ENCODE measurements at places on chromosomes 13 and 19.

DNA sequence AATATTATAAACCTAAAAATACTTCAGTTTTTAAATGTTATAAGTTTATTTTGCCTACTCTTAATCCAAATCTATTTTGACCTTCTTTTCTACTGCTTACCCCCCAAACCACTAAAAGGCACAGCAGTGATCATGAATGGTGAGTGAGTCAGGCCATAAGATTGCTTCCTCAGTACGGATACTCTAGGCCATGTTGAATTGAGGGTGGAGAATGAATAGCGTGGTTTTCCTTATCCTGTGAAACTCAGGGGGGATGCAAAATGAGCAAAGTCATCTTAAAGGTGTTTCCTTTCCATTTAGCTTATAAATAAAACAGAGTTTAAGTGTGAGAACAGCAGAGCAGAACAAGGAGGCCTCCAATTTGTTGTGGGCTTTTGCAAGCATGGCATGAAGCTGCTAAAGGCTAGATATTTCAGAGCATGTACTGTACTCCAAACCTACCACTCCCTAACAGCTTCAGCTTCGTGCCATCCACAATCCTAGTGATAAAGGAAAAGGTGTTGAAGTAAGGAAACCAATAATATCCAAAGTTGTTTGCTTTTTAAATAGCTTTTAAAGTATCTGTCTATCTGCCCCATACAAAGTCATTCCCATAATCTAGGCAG is 25.0 kb downstream of the SERPINE3 start:
- no peak for DNase-seq

DNA sequence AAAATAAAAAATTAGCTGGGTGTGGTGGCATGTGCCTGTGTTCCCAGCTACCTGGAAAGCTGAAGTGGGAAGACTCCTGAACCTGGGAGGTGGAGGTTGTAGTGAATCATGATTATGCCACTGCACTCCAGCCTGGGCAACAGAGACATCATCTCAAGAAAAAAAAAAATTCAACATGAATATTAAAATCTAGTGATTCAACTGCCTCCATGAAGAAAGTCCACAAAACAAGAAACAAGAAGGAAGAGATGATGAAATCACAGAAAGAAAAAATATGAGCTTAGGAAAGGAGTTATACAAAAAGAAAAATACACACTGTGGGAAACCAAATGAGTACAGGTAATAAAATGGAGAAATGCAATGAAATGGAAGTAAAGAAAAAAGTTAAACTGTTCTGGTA is 99.6 kb upstream of the SIAH3 start:
- DNase-seq, result no peak

DNA sequence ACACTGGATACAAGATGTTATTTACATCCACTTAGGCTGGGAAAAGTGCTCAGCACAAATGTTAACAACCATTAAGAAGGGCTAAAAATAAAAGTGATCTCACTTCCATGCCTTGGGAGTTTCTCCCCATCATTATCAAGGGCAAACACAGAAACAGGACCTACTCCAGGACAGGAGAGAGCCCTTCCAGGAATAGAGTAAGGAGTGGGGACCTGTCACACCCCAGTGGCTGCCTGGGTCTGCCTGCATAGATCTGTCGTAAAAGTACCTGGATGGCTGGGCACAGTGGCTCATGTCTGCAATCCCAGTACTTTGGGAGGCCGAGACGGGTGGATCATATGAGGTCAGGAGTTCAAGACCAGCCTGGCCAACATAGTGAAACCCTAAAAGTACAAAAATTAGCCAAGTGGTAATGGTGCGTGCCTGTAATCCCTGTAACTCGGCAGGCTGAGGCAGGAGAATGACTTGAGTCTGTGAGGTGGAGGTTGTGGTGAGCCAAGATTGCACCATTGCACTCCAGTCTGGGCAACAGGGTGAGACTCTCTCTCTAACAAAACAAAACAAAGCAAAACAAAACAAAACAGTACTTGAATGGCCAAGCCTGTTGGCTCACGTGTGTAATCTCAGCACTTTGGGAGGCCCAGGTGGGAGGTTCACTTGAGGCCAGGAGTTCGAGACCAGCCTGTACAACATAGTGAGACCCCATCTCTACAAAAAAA is 5.6 kb downstream of the ATP8A2 start:
- DNase-seq, result no peak

GRCh38 chr13:110418944-110419343 is 111.9 kb downstream of the COL4A2 start:
- no peak for DNase-seq

GRCh38 chr13:80173224-80173623 is 167.7 kb downstream of the SPRY2 start:
- no peak for DNase-seq

DNA sequence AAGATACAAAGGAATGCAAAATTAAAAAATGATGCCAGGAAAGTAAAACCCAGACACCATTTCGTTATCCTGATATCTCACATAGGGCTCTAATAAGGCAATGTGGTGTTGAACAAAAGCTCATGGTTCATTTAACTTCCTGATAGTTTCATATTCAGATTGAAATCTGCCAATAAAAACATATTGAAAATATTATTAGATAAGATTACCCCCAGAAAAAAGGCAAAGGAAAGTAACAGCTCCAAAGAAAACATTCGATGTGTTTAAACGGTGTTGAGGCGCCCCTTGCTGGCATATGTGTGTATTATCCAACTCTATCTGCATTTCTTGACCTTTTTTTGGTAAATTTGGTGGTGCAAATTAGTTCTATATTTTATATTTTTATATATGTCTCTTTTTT is 75.9 kb downstream of the ESD start:
- DNase-seq, result no peak

DNA sequence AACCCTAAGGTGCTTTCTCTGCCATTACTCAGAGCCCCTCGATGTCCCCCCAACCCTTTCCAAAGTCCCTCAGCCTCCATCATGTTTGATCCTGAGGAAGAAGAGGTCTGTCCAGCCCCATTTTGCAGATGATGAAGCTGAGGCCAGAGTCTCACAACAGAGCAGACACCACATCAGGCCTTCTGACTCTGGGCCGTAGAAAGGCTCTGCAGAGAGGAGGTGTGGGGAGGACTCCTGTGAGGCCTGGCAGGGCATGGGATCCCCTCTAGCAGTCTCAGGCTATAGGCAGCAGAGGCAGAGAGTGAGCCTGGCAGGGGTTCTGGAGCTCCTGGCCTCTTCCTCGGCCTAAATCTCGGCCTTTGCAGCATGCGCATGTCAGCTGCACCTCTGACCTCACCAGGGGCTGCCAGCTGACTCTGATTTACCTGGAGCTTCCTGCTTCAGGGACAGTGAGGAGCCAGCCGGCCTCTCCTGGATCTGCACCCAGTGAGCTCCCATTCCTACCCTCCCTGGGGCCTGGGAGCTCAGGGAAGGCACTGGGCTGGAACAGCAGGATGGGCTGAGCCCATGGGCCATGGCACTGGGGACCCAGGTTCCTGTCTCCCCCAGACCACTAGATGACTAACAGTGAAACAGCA is 41.7 kb upstream of the VSTM2B start:
- DNase-seq, result no peak

DNA sequence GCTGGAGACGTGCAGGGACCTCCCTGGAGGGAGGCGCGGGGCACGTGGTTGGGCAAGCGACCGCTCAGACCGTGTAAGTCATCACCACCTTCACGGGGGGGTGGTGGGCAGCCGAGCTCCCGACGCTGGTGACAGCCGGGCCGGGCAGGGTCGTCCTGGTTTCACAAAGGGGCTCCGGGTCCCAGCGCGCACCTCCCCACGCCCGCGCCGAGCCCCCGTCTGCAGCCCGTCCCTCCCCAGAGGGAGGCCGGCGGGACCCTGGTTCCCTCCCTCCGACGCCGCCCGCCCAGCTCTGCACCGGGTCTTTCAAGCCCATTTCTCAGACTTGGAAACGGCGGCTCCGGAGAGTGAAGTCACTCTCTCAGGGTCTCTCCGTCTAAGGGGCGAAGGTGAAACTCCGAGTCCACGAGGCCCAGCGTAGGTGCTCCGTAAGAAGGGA is 729 bp upstream of the ARID3A start:
- peak; percentile 77 for DNase-seq

DNA sequence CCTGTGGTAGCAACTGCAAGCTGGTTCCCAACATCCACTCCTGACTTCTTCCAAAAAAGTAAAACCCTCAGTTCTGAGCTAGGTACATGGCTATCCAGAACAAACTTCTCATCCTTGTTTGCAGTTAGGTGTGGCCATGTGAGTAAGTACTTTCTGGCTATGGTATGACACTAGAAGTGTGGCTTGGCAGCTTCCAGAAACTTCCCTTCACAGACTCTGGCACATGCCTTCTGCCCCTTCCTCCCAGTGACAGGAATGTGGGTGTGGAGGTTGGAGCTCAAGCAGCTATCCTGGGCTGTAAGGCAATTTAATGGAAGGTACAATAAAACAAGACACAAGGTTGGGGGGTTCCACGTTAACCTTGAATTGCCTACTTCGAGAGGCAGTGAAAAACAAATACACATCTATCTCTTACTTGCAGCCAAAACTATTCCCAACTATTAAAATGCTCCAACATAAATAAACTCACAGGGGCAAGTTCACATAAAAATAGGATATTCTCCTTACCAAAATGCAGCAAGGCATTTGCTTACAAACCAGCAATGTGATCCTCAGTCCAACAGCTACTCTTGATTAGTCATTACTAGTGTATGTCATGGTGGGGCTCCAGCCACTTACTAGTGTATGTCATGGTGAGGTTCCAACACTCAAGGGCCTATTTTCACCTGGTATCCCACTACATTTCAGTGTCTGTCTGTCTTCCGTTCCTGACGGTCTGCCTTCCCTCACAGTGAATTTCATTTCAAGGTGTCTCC is 3.1 kb downstream of the SMG9 start:
- DNase-seq, result no peak

- no peak for DNase-seq
Measured at GRCh38 chr13:18943721-18944391, 237.8 kb downstream of the TUBA3C start.

GRCh38 chr13:106348075-106348840 is 187.2 kb downstream of the EFNB2 start:
- DNase-seq, result no peak

DNA sequence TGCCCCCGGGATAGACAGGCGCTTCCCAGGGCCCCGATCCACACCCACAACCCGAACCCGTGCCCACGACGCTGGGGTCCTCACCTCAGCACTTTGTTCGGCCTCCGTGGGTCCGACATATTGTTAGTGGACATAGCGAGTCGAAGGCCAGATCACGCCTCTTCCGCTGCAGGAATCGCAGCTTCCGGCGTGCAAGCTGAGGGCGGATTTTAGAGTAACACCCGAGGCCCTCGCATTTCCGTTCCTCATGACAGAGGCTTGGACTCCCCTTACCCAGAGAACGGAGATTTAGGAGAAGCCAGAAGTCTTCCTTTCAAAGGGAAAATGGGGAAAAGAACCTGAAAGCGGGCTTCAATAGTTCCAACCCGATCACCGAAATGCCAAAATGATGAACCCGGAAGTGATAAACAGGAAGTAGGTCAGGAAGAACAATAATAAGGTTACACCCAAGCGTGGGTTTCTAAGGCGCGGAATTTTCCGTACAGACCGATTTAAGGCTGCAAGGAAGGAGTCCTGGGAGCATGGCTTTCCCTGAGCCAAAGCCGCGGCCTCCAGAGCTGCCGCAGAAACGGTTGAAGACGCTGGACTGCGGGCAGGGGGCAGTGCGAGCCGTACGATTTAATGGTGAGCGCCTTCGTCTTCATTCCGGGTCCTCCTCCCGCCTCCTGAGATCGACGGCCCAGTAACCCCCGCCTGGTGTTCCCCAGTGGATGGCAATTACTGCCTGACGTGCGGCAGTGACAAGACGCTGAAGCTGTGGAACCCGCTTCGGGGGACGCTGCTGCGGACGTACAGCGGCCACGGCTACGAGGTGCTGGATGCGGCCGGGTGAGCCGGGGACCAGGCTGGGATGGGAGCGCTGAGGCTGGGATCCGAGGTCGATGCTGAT is 2.9 kb downstream of the WDR83 start:
- DNase-seq, result peak; percentile 67

DNA sequence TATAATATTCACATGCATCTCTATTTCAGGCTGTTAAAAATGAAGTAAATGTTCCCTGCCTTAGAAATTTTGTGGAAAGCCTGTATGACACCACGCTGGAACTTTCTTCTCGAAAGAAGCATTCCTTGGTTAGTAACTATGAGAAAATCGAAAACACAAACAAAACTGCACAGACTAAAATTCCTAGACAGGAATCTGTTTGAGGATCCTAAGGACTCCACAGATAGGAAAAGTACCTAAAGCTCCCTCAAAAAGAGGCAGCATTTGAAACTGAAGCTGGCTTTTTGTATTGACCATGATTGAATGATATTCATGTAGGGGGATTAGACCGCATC is 103.4 kb downstream of the FRY start:
- DNase-seq, result no peak

DNA sequence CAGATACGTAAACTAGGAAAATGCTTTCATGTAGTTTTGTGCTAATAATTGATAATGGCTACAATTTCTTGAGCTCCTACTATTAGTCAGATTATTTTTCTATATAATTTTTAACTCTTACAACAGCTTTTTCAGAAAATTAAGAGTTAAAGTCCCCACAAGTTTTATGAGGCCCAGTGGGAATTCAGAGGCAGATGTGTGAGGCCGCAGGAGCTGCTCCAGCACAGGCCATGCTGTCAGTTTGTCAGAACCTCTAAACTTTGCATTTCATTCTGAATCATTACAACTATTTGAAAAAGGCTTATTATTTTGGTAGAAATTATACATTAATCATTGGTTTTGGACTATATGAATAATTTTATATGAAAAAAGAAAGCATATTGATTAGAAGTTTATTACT is 370.8 kb downstream of the MYO16 start:
- no peak for DNase-seq

GRCh38 chr13:101627556-101627943 is 175.1 kb downstream of the ITGBL1 start:
- peak; percentile 10 for DNase-seq

DNA sequence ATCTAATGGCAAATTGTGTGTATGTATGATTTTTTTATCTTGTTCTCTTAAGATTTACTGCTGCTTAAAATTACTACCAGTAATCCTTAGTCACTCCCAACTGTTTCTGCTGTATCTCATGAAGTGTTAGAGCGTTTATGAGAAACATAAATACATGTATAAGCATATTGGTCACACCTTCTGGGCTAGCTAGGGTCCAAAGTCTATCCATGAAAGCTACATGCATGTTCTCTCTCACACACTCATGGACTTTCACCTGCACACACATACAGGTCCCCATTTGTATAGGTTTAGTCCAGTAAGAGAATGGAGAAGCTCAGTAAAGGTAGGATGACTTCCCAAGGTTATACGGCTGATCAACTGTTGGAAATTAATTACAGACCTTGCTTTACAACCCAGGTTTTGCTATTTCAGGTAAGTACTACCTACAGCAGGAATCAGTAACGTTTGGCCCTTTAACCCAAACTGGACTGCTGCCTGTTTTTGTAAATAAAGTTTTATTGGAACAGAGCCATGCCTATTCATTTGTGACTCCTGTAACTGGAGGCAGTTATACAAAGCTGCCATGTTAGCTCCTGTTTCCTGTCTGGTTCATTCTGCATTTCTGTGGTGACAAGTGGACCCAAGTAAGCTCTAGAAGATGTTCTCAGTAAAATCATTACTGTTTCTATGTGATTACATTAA is 15.3 kb downstream of the METTL21C start:
- no peak for DNase-seq

DNA sequence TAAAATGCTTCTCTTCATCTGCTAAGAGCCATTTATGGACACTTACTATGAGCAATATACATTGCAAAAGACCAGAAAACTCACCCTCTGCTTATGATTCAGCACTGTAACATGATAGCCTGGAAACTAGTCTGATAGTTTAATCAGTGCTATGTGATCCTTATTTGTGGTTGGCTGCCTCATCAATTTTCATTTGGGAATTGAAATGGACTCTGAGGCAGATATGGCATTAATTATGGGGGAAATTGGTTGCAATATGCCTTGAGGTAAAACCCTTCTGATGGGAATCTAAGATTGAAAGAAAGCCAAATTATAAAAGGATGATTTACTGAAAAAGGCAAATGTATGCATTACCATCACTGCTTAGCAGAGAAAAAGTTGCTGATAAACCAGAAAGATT is 33.5 kb downstream of the FAM216B start:
- no peak for DNase-seq

Measured in GM12864 (cell line).